Tongue (tissue), 3 donors: ENCODE measurements at places on chromosomes 7 and 10. TPM values are rescaled to one million over a fixed set of nuclear protein-coding genes. Genes with fewer than 3 reads are reported as not detected.

The AKR1C8 gene
- total RNA-seq = not detected

The TUBB8 gene
- total RNA-seq = not detected

The CLCN1 gene
- 3.1 TPM for total RNA-seq

The SYT15 gene
- total RNA-seq = 1.1 TPM

The DLX5 gene
- 0.62 TPM for total RNA-seq

The UNCX gene
- not detected for total RNA-seq

The IDI2 gene
- total RNA-seq = not detected

The SPACDR gene
- total RNA-seq = not detected
